Head of caudate nucleus (tissue), 42 donors: ENCODE measurements at places on chromosomes 12 and 14.

DNA sequence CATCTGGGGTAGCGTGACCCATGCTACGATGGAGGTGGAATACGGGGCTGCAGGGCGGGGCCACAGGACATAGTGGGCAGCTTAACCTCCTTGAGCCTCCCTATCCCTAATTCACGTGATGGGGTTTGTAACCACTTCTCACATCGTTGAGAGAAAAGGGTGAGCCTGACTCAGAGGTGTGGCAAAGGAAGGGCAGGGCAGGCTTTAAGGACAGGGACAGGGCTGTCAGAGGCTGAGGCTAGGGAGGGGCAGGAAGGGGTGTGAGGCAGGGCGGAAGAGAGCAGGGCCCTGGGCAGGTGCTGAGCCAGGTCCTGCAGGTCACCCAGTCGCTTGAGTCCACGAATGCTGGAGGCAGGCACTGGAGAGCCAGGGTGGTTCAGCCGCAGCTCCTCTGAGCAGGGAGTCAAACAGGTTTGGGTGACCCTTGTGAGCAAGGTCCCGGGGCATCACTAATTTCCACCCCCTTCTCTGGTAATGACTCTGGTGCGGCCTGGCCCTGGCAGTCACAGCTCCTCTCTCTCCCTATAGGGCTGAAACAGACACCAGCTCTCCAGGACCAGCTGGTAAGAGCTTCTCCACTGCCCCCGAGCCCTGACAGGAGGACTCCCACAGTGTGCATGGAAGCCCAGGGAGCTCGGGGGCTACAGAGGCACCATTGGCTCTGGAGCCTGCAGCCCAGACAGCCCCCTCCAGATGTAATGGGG is 7.5 kb upstream of the AQP2 start:
- DNase-seq, result no peak

GRCh38 chr14:92726135-92726932 is 22.1 kb downstream of the LGMN start:
- DNase-seq, result no peak

GRCh38 chr12:93234641-93235040 is 143.1 kb upstream of the NUDT4 start:
- DNase-seq, result no peak

- DNase-seq, result peak; percentile 7
These were observed 254.0 kb upstream of the USP15 start for GRCh38 chr12:62006076-62006732.

DNA sequence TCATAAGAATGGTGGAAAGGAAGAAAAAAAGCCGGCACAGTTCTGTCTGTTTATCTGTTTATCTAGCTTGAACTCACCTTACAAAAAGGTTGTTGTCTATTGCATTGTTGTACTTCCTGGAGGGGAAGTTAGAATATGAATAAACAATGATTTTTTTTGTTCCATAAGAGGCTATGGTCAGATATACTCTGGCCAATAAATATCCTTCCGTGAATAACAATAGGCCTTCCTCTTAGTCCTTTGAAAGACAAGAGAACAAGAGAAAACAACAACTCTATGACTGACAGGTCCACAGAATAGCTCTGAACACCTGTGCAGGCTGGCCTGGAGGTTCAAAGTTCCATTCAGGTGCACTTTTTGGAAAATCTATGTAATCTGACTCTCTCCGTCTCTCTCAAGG is 192.8 kb upstream of the KRR1 start:
- DNase-seq, result no peak

DNA sequence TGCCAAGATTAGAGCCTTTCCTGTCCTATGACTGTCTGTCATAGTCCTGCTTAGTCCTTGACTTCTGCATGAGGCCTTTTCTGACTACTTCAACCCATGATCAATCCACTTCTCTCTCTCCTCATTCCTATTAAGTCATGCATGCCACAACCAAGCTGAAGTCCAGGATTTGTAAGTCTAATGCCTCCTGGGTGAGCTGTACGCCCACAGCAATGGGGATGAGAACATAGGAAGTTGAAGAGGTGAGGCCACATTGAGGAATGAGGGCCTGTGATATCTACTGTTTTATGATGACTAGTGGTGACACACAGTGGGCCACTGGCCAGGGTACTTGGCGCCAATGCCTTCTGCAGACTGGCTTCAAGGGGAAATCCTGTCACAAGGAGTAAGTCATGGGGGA is 994.1 kb upstream of the TMEM132C start:
- no peak for DNase-seq

DNA sequence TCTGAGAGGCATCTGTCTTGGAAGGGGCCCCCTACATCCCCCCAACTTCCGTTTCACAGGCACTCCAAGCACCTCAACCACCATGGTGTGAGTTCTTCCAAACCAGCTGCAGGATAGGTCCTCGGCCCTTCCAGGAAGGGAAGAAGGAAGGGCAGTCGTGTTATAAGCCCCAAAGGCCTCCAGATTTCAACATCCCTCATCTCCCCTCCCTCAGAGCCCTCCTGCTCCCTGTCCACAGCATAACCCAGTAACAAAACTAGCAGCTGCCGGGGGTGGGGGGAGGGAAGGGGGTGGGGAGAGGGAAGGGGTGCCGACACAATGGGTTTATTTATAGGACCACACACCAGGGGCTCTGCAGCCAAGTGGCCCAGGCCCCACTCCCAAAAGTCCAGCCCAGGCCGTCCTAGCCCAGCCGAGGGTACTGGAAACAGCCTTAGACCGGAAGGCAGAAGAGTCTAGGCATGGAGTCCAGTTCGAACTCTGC is 18.3 kb downstream of the NCKAP5L start:
- DNase-seq, result no peak

DNA sequence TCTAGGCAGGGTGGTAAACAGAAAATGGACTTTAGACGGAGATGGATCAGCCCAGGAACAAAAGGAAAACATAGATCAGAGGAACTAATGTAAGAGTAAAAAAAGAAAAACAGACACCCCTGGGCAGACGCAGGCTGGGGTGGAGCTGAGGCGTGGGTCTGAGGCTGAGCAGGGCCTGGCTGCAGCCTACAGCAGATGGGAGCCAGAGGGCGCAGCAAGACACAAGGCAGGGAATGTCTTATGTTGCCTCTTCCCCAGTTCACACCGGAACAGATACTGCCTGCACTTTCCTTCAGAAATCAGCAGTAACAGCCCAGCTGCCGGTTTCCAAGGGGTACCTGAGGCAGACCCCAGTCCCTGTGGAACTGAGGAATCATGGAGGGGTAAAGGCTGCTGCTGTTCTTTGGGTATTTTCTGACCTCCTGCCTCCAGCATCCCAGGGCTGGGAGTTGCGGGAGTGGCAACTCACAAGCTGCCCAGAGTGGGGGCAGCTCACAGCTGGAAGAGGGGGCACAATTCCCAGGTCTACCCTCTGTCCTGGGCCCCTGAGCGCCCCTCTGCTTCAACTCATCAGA is 9.8 kb downstream of the ZNF605 start:
- DNase-seq, result no peak

- no peak for DNase-seq
These were observed 26.4 kb downstream of the CDC42BPB start for GRCh38 chr14:103030741-103031565.

- DNase-seq, result no peak
These were observed 68.5 kb upstream of the RGS6 start for GRCh38 chr14:71863766-71864165.

DNA sequence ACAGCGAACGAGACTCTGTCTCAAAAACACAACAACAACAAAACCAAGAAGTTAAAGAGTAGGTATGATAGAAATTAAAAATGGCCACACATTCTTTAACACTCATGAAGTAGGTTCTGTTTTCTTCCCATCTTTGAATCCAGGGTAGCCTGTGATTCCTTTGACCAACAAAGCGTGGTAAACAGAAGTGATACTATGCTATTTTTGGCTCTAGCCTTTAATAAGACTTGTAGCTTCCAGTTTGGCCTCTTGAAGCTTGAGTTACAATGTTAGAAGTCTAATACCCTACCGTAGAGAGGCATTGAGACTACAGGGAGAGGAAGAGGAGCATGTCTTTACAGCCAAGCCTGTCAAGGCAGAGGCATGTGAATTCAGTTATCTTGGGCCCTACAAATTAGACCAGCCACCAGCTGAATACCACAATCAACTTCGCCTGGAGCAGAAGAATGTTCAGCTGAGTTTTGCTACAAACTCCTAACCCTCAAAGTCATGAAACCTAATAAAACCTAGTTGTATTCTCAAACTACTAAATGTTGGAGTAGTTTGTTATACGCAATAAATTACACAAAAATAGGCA is 4.9 kb upstream of the NEMF start:
- DNase-seq, result no peak

DNA sequence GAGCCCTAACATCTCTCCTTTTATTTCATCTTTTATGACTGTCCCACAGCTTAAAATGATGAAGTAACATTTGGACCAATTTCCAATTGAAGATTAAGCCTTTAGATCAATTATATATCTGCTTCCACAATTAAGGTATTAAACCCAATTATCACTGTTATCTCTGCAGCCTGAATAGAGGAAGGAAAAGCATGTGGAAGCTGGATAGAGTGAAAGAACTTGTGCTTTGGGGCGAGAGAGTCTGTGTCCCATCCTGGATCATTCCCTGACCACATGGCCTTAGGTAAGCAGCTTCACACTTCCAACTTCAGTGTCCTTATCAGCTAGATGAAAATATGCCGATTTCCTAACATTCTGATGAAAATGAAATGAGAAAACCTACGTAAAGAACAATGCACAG is 61.4 kb upstream of the TSPAN8 start:
- no peak for DNase-seq

GRCh38 chr12:10771132-10771733 is 31.2 kb downstream of the TAS2R7 start:
- DNase-seq, result no peak

DNA sequence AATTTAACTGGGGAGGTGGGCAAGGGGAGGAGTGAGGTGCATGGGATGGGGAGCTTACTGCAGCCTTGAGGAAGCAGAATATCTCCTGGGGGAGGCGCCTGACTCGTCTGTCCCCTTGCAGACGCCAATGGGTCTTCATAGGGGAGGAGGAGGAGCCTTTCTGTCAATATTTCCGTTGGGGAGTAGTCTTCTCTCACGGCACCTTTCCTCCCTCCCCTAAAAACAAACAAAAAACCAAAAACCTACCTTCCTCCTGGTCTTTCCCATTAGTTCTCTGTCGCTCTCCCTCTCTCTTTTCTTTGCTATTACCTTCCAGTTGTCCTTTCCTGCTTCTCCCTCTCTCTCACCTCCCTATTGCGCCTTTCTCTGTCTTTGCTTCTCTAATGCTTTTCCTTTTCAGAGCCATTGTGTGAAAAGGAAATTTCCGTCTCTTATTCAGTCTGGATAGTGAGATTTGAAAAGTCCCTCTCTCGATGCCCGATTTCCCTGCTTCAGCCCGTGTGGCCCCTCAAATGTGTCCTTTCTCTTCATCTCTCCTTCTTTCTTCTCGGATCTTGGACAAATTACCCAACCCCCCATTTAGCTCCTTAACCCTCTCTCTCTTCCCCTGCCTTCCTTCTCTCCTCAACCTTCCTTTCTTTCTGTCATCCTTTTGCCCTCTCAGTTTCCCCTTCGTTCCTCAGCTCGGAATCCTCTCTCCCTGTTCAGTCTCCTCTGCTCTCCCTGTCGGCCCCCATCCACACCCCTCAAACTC is 5.9 kb downstream of the GPR84 start:
- no peak for DNase-seq

- no peak for DNase-seq
These were observed 47.0 kb upstream of the PTGR2 start for GRCh38 chr14:73804636-73805035.

GRCh38 chr14:64760916-64761315 is 56.7 kb downstream of the PLEKHG3 start:
- no peak for DNase-seq

GRCh38 chr12:14514946-14515345 is 52.7 kb downstream of the PLBD1 start:
- no peak for DNase-seq

DNA sequence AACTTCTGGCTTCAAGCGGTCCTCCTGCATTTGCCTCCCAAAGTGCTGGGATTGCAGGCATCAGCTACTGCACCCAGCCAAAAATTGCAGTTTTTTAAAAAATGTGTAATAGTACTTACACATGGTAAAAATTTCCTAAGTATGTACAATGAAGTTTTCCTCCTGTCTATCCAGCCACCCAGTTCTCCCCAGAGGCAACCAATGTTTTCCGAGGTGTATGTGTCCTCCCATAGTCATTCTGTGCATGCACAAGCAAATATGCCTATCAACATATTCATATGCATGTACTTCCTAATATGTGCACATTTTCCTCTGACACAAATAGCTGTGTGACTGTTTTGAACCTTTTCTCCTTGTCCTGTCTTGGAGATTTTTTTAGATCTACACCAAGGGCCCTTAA is 195.0 kb downstream of the SLC5A8 start:
- DNase-seq, result no peak

GRCh38 chr12:130480887-130481286 is 143.2 kb downstream of the PIWIL1 start:
- DNase-seq, result no peak

DNA sequence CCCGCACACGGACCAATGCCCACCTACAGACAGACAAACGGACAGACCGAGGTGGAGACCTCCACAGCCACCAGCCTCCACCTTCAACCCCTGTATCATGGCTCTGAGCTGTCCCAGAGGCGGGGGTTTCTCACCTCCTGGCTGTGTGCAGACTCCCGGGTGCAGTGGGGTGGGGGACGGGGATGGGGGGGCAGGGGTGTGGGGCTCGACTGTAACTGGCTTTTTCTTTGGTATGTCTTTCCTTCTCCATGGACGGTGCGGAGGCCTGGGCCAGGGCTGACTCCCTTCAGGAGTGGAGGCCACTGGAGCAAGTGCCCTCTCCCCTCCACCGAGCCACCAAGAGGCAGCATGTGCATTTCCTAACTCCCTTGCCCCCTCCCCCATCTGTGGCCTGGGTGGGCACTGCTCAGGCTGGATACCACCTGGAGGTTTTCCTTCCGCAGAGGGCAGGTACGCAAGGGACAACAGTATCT is 122.6 kb downstream of the ESRRB start:
- DNase-seq, result no peak

- DNase-seq, result no peak
These were observed 3.0 kb downstream of the ARHGAP5 start for GRCh38 chr14:32080001-32080510.

DNA sequence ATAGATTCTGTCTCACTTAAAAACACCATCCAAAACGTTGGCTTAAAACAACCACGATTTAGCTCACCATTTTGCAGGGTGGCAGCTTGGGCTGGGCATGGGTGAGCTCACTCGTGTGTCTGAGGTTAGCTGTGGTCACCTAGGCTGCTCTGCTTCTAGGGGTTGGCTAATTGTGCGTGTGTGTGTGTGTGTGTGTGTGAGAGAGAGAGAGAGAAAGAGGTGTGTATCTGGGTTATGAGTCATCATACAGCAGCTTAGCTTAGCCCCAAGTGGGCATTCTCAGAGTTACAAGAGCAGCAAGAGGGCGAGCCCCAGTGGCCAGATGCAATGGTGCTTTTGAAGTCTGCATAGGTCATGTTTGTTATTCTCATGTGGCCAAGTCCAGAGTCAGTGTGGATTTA is 6.0 kb downstream of the FBXW8 start:
- DNase-seq, result no peak

DNA sequence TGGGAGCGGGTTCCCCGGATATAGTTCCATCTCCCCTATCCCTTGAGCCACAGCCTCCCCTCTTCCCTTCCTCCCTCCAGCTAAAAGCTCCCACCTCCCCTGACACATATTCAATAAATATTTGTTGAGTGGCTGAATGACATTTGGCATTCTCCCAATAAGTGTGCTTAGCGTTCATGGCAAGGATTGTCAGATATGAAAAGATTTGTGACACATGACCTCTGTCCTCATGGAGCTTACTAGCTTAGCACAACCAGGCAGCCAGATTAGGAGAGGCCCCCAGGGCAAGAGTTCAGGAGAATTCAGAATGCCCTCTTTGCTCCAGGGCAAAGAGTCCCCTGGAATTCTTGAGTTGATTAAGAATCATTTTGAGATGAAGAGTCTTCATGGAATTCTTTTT is 22.5 kb upstream of the SLC6A12 start:
- DNase-seq, result no peak

GRCh38 chr14:76118594-76118993 is 33.1 kb upstream of the GPATCH2L start:
- no peak for DNase-seq
